ENCODE measurements at places on chromosomes 6 and 20. TPM values are rescaled to one million over a fixed set of nuclear protein-coding genes. Genes with fewer than 3 reads are reported as not detected.

TSPO2 gene
- total RNA-seq = not detected

SNTA1 gene
- total RNA-seq = 20.3 TPM

HRH3 gene
- total RNA-seq = not detected

RIPOR2 gene
- 5.2 TPM for total RNA-seq

CCR6 gene
- not detected for total RNA-seq

PTCHD4 gene
- total RNA-seq = 4.2 TPM

MOG gene
- not detected for total RNA-seq

RSPH4A gene
- total RNA-seq = 0.32 TPM

SRSF3 gene
- total RNA-seq = 462 TPM

CCN5 gene
- total RNA-seq = 1.7 TPM

GSTA2 gene
- total RNA-seq = not detected

CEP250 gene
- total RNA-seq = 14.5 TPM

UBE2J1 gene
- total RNA-seq = 54.4 TPM

ETV7 gene
- 0.32 TPM for total RNA-seq

SMLR1 gene
- total RNA-seq = not detected

TRIM15 gene
- not detected for total RNA-seq

TOMM6 gene
- 67.3 TPM for total RNA-seq

SEL1L2 gene
- not detected for total RNA-seq

PRSS35 gene
- 5.2 TPM for total RNA-seq

PI16 gene
- total RNA-seq = under 0.01 TPM

FAM83D gene
- total RNA-seq = 17.7 TPM

UBE2C gene
- total RNA-seq = 13.5 TPM

SLC35F1 gene
- under 0.01 TPM for total RNA-seq

Measured in fibroblast of villous mesenchyme (primary cell).